ENCODE measurements at places on chromosomes 6 and 20.

- H3K36me3 ChIP-seq, result no peaks in the 10 kb centered on the region
- H3K27ac ChIP-seq, result no peak overlapping the region
- no peak for DNase-seq
Measured at GRCh38 chr20:51388227-51388626, 154.3 kb downstream of the NFATC2 start.

DNA sequence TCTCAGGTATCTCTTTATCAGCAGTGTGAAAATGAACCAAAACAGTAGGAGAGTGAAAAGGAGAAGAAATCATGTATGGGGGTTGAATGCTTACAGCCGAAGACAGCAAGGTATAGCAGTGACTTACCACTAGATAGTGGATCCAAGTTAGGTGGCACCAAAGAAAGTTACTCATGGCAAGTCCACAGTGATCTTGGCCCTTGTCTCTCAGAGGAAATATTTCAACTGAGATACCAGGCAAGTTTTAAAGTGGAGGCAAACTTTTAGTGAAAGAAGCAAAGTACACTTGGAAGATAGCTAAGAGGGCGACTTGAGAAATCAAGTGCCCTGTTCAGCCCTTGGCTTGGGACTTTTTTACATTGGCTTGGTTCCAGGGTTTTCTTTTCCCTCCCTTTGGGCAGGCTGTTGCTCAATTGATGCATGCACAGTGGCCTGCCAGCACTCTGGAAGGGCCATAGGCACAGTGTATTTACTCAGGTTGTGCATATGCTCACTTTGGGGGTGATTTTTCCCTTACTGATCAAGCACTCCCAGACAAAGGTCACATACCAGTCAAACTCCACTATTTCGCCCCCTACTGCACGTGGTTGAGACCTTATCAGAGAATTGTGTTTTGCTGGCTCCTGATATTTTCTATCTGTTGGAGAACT, 329.5 kb upstream of the KHDRBS2 start:
- no peak overlapping the region for H3K4me3 ChIP-seq
- no peaks in the 10 kb centered on the region for H3K36me3 ChIP-seq
- no peak for DNase-seq
- no peak overlapping the region for H3K27ac ChIP-seq
- no peaks in the 10 kb centered on the region for H3K4me1 ChIP-seq

DNA sequence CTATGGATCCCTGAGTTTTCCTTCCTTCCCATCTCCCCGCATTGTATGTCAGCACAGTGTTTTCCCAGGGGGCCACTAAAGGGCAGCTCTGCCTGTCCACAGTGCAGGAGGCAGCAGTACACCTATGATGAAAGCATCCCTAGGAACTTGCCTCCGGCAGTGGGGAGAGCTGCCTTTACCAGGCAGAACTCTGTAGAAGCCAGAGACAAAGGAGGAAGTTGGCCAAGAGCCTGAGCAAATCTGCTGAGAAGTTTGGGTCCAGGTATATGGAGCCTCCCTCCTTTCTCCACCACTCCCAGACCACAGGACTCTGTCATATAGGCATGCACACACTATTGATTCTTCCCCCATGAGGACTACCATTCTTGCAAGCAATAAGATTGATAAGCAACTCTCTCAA, 282.7 kb downstream of the TBC1D7 start:
- no peak overlapping the region for H3K4me3 ChIP-seq
- no peaks in the 10 kb centered on the region for H3K36me3 ChIP-seq
- H3K4me1 ChIP-seq, result peaks cover 27% of the 10 kb centered on the region
- no peaks in the 10 kb centered on the region for H3K27me3 ChIP-seq
- no peak for DNase-seq

DNA sequence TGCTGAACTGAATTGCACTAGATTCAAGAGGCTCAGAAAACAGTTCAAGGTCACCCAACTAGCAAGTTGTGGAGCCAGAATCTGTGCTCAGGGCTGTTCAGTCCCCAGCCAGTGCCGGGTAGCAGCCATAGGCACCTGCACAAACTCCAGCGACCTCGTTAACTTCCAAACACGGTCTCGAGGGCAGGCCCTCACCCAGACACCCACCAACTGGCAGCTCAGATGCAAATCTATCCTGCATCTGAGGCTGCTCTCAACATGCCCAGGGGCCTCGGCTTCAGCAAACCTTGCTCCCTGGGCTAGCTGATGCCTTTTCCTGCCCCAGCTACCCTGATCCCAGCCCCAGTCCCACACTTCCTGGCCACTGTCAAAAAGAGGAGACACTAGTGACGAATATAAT, 3.7 kb downstream of the JPH2 start:
- H3K4me3 ChIP-seq, result no peak overlapping the region
- H3K36me3 ChIP-seq, result no peaks in the 10 kb centered on the region
- peaks cover 11% of the 10 kb centered on the region for H3K27me3 ChIP-seq
- peaks cover 20% of the 10 kb centered on the region for H3K4me1 ChIP-seq
- no peak for DNase-seq
